Activated gamma-delta T cell treated with Interleukin-2 at 50 U/mL for 16 hours (primary cell): ENCODE measurements at places on chromosomes 2 and 18.

DNA sequence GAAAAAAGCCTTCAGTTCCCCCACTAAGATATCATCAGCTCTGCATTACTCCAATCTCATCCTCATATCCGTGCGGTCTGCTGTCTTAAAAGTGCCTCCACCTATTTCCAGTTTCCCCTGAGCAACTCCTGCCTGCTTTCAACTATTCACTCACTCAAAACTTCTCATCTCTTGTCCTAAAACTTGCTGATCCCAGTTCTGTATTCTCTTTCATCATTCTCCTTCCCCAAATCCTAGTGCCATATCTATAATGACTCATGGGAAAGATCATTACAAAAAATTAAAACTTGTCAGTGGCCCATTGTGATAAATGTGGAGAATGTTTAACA lies 20.0 kb downstream of the ACVR1 start:
- no peak for DNase-seq

- no peak for DNase-seq
Observed at GRCh38 chr2:201329409-201329808, 27.7 kb downstream of the FLACC1 start.

DNA sequence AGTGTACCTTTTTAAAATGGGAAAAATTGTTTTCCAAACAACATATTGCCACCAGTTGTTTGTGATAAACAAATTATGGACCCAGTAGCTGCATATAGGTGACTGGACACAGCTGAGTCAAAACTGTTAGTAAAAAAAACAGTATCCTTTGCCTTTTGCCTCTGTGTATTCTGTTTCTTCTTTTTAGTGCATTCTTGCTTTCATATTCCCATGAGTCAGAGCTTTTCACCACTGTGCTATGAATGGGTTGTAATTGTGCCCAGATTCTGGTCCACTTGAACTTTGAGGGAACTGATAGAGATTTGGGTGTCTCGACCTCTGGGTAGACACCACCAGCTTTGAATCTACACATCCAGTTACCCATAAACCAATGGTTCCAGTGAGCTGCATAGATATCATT lies 1441.9 kb upstream of the ZEB2 start:
- DNase-seq, result no peak

DNA sequence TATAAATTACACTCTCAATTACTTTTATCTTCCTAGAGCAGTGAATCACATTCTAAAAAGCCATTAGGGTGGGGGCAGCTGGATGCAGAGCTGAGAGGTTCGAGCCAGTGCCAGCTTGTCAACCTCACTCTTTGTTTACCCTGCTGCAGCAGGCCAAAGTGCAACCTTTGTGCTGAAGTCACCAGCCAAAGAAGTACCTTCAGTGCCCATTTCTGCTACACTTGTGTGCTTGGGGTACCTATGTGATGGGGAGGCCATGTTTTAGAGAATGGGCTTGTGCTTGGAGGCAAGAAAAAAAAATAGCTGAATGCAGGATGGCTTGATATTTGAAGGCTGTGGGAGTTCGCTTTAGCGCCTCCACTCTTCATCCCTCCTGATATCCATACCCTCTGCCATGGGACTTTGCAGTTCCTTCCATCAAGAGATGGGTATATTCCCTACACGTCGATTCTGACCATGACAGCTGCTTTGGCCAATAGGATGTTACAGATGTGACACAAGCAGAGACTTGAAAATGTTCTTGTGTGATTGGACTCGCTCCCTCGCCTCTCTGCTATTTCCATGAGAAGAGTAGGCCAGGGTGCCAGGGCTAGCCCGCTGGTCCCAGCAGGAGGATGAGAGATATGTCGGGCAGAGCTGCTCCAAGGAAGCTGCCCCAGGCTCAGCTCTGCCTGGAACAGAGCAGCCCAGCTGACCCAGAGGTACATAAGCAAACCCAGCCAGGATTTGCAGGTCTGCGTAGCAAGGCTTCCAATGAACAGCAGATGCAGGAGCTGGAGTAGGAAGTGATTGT lies 12.7 kb upstream of the FZD5 start:
- DNase-seq, result no peak

DNA sequence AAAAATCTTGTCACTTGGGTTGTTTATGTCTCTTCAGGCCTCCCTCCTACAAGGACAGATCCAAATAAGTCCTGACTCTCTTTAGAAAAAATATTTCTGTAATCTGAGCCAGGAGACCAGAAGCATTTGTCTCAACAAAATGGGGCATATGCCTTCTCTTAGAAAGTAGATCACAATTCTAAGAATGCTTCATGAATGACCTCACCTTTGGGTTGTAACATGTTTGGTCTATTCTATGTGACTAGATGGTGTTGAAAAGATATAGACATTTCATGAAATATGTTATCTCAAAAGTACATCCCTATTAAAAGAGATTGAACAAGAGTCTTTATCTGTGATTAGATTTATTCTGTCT lies 159.0 kb upstream of the SETBP1 start:
- no peak for DNase-seq

DNA sequence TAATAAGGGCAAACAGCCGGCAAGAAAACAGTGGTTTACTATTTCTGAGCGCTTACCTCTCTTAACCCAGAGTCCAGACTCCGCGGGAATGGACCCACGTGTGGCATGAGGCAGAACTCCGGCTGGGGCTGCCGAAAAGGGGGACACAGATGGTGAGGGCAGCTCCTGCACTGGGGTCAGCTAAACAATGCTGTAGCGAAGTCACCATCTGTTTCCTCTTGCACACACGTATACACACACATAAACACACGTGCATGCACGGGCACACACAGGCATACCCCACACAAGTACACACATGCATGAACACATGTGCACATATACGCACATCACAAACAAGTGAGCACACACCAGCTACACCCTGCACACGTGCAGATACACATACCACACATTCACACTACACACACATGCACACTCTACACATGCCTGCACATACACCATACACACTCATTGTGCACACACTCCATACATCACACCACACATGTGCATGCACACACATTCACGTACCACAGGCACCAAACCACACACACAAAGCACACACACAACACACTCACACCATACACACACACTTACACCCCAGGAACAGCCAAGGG lies 105.9 kb upstream of the ID2 start:
- DNase-seq, result no peak

- DNase-seq, result no peak
Observed at GRCh38 chr2:241050624-241051577, 51.2 kb downstream of the MTERF4 start.

- peak; percentile 16 for DNase-seq
Observed at GRCh38 chr2:108449410-108450130, 564 bp downstream of the GCC2 start.

GRCh38 chr2:239793836-239794235 lies 231.3 kb downstream of the NDUFA10 start:
- DNase-seq, result no peak

- DNase-seq, result peak; percentile 40
Observed at GRCh38 chr2:46239847-46240181, 57.4 kb upstream of the EPAS1 start.

DNA sequence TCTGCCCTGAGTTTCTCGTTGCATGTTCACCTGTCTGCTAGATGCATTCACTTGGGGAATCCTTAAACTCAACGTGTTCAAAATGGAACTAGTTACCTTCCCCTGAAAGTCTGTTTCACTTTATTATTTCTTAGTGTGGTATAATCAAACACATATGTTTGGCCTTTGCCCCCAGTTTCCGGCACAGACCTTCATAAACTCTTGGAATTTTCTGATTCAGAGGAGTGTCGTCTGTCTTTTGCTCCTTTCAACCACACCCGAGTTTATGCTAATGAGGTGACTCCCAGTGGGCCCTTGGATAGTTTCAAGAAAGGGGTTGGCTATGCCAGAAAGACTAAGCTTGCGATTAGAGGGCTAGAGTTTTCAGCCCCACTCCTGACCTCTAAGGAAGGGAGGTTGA lies 198.9 kb downstream of the CDCA7 start:
- DNase-seq, result no peak

GRCh38 chr18:13139885-13140450 lies 78.6 kb upstream of the LDLRAD4 start:
- DNase-seq, result no peak

- no peak for DNase-seq
Observed at GRCh38 chr2:20291846-20292408, 58.7 kb downstream of the PUM2 start.

GRCh38 chr2:233202531-233202944 lies 48.9 kb upstream of the ATG16L1 start:
- DNase-seq, result no peak

GRCh38 chr18:48393776-48394175 lies 15.4 kb downstream of the ZBTB7C start:
- DNase-seq, result no peak

DNA sequence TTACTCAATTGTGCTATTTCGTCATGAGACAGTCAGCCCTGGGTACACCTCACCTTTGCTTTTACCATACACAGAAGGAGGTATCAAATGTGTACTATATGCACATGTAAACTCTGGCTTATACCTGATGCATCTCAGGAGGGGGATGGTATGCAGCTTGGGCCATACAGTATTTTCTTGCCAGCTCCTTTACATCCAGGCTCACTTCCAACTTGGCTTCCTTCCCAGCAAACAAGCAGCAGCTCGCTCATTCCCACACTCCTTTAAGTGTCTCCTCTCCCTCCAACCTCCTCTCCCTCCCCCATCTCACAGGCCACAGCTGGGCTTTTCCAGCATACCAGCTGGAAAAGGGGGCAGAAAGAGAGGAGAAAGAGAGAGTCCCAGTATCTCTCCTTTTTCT lies 9.6 kb downstream of the MARCHF4 start:
- DNase-seq, result no peak

- no peak for DNase-seq
Observed at GRCh38 chr2:137938204-137938603, 26.1 kb upstream of the HNMT start.

DNA sequence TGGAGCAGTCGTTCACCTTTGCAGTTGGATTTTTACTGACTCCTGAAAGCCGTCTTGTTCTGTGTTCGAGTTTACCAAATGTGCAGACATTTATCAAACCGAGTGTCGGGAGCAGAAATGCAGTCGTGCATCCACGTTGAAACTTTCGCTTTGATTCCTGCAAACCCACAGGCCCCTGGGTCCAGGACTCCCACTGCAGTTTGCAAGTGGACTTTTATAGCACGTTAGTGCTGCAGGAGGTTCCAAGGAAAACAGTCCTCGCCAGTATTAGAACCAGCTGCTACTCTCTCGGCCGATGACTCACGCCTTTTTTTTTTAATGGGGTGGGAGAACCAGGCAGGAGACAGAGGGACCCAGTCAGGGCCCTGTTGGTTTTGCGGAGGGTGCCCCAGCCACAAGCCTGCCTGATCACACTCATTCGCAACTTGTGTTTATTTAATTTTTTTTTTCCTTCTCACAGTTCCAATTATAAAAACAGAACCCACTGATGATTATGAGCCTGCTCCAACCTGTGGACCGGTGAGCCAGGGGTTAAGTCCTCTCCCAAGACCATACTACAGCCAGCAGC lies 90.1 kb downstream of the NFATC1 start:
- no peak for DNase-seq

DNA sequence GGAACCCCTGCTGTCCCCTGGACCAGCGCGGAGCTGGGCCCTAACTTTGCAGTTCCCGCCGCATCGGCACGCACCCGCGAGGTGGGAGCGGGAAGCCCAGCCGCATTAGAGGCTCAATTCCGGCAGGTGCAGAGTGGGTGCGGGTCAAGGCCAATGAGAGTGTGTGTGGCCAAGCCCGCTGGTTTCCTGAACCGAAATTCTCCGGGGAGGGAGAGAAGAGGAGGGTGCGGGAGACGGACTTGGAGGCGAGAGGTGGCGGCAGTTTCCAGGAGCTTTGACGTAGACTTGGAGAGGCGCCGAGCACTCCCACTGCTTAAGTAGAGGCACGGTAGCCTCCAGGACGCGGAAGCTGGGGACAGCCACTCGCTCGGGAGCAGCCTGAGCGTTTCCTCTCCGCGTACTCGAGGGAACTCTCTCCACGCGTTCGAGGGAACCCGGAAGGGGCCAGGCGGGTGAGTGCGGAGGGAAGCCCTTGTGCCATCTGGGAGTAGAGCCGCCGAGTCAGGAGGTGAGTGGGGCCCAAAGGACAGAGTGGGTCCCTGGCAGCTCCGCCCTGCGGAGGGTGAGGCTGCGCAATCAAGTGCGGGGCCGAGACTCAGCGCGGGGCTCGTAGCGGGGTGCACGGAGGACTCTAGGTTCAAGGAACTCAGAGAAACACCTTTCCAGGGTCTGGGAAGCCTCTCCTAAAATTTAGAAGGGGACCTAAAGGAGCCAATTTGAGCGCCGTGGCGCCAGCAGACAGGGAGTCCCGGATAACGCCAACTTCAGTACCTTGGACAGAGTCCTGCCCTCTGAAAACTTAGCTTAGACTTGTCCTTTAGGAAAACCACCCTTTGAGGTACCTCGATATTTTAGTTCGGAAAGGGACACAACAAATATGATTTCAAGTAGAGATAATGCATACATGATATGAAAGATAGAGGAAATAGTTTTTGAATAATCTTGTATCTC lies at the start of gene FAM237A:
Gene FAM237A, plus strand, starts transcription at position 413 of the 951 bp plus-strand sequence. CDS start 1,750 bp downstream, outside the sequence.
- DNase-seq, result peak; percentile 5

DNA sequence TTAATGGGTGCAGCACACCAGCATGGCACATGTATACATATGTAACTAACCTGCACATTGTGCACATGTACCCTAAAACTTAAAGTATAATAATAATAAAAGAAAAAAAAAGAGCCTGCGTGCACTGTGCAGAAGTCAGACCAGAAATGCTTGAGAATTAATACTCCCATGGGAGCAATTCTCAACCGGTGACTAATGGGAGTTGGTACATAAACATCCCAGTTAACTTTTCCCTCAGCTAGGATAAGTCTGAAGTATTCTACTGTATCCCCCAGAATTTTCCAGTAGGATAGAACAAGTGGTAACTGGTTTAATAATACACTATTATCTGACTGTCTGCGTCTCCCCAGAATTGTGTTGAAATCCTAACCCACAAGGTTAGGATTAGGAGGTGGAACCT lies 113.6 kb upstream of the COL5A2 start:
- no peak for DNase-seq

DNA sequence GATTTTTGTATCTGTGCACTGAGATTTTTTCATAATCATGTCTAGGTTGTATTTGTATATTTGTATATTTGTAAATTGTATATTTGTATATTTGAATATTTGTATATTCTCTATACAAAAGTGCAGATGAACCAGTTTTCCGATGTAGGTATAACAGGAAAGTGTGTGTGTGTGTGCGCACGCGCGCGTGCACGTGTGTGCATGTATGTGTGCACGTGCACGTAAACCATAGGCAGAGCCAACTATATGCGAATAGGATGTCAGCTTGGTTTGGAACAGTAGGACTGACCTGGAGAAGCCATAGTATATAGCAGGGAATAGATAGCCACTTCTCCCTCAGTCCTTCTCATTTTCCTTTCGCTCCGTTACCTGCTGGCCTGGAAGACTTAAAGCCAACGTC lies 565.8 kb downstream of the XIRP2 start:
- DNase-seq, result no peak

- DNase-seq, result no peak
Observed at GRCh38 chr2:40325116-40325515, 126.8 kb downstream of the SLC8A1 start.
